ENCODE measurements at places on chromosomes 6 and 20.

DNA sequence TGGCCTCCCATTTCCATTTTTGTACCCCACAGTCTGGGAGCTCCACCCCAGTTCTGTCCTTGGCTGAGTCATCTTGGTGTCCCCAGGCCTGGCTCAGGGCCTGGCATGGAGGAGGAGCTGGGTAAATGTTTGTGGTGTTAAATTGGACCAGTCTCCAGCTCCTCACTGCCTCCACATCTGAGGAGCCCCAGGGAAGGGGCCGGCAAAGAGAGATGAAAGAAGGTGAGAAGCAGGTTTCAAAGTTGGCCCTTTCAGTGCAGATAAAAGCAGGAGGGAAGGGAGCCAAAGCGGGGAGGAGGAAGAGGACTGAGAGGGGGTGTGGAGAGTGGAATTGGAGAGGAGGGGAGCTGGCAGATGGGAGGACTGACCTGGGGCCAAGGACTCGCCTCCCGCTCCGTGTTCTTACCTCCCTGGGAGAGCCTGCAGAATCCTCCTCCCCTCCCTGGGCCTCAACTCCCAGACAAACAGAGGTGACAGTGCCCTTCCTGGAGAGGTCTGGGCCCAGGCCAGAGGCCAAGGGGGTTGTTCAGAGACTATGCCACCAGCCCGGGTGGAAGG lies 89.0 kb downstream of the CD40 start:
- DNase-seq: no peak

- DNase-seq: no peak
These were observed 67.6 kb downstream of the B4GALT5 start for GRCh38 chr20:49646126-49646525.

GRCh38 chr6:125088963-125089362 lies 64.6 kb upstream of the TPD52L1 start:
- DNase-seq: no peak

DNA sequence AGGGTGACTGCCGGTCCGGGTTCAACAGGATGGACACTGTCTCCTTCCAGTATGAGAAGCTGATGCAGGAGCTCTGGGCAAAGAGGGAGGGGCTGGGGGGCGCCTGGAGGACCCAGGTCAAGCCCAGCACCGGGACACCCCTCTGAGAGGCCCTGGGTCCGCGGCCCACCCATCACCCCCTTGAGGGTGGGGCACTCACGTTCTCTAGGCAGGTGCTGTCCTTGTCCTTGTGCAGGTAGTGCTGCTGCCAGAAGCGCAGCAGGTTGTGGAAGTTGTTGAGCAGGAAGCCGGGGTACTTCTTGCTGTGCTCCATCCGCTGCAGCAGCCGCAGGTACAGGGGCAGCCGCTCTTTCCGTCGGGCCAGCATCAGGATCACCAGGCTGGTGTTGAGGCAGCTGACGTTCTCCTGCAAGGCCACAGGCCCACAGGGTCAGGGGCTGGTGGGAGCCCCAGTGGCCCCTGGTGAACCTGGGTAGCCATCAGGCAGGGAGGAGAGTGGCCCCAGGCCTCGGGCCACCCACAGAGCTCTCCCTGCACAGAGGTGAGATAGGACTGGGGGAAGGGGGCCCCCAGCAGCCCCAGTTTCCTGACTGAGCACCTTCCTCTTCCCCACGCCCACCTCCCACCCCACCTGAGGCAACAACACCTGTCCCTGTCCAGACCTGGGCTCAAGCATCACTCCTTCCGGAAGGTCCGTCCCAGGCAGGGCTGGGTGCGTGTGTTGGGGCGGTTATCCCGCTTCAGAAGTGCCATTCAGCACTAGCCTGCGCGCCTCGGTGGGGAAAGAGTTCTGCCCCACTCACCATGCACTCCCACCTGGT lies 47.8 kb downstream of the MYH7B start:
- no peak for DNase-seq

GRCh38 chr6:113619077-113619476 lies 238.1 kb upstream of the MARCKS start:
- no peak for DNase-seq
